Caco-2 (cell line): ENCODE measurements at places on chromosomes 6 and 20. TPM values are rescaled to one million over a fixed set of nuclear protein-coding genes. Genes with fewer than 3 reads are reported as not detected.

The FOXQ1 gene
- total RNA-seq = 170 and 191 TPM in 2 replicates

The ZNF318 gene
- 11.2 and 11.7 TPM in 2 replicates for total RNA-seq

The BTN1A1 gene
- total RNA-seq = 7.3 and 8.3 TPM in 2 replicates

The HCK gene
- total RNA-seq = not detected in 2 replicates

The SUMO4 gene
- total RNA-seq = 1.7 and 2.4 TPM in 2 replicates

The SLC17A1 gene
- total RNA-seq = not detected in 2 replicates

The TMEM244 gene
- total RNA-seq = not detected in 2 replicates

The LAMA2 gene
- 0.02 and 0.05 TPM in 2 replicates for total RNA-seq

The MUCL3 gene
- total RNA-seq = 0.16 TPM in 1 of 2 replicates, not detected in the other

The DZANK1 gene
- total RNA-seq = 8.6 and 9.6 TPM in 2 replicates

The LY6G6F gene
- not detected in 2 replicates for total RNA-seq

The CALHM4 gene
- 1.8 and 3.4 TPM in 2 replicates for total RNA-seq

The IRF4 gene
- not detected in 2 replicates for total RNA-seq

The RUNX2 gene
- not detected in 2 replicates for total RNA-seq

The RBM24 gene
- not detected in 2 replicates for total RNA-seq

The DYNLT2 gene
- 2.4 and 2.6 TPM in 2 replicates for total RNA-seq

The PNLDC1 gene
- total RNA-seq = 0.26 and 0.32 TPM in 2 replicates

The SEL1L2 gene
- total RNA-seq = not detected in 2 replicates

The SLC22A1 gene
- 1.5 and 2.0 TPM in 2 replicates for total RNA-seq

The CENPW gene
- 64.4 and 70.7 TPM in 2 replicates for total RNA-seq

The SLC22A2 gene
- total RNA-seq = 0.19 TPM in 1 of 2 replicates, not detected in the other

The COL11A2 gene
- 1.3 and 1.5 TPM in 2 replicates for total RNA-seq

The BPIFB2 gene
- not detected in 2 replicates for total RNA-seq

The BEND3 gene
- 8.3 and 9.0 TPM in 2 replicates for total RNA-seq

The TNNC2 gene
- total RNA-seq = not detected in 2 replicates

The SAMD10 gene
- 13.4 and 13.6 TPM in 2 replicates for total RNA-seq

The ARG1 gene
- not detected in 2 replicates for total RNA-seq

The ZC2HC1B gene
- total RNA-seq = not detected in 2 replicates

The KCNG1 gene
- total RNA-seq = 1.3 and 1.5 TPM in 2 replicates

The CPNE5 gene
- not detected in 2 replicates for total RNA-seq

The SLC12A5 gene
- total RNA-seq = 0.56 and 1.9 TPM in 2 replicates

The CDH26 gene
- total RNA-seq = 1.2 and 1.5 TPM in 2 replicates

The ACAT2 gene
- total RNA-seq = 122 and 131 TPM in 2 replicates

The TRIM15 gene
- total RNA-seq = 5.2 and 6.9 TPM in 2 replicates

The CCR6 gene
- not detected in 2 replicates for total RNA-seq

The SDHAF4 gene
- total RNA-seq = 8.4 and 10.9 TPM in 2 replicates

The THBD gene
- 0.77 and 1.0 TPM in 2 replicates for total RNA-seq

The PRSS35 gene
- 72.0 and 85.0 TPM in 2 replicates for total RNA-seq

The PPP1R14C gene
- 2.4 and 2.5 TPM in 2 replicates for total RNA-seq

The SLC17A9 gene
- 64.7 and 77.4 TPM in 2 replicates for total RNA-seq

The NSFL1C gene
- 104 and 119 TPM in 2 replicates for total RNA-seq

The TGM3 gene
- total RNA-seq = 0.20 TPM in 1 of 2 replicates, not detected in the other

The HLA-DRB5 gene
- not detected in 2 replicates for total RNA-seq

The KCTD20 gene
- 28.1 and 32.4 TPM in 2 replicates for total RNA-seq

The KCNK17 gene
- not detected in 2 replicates for total RNA-seq

The DOK5 gene
- total RNA-seq = not detected in 2 replicates

The NEURL2 gene
- total RNA-seq = 12.6 TPM in 2 replicates

The HTR1B gene
- not detected in 2 replicates for total RNA-seq

The PACRG gene
- total RNA-seq = not detected in 2 replicates

The NELFE gene
- 75.3 and 82.0 TPM in 2 replicates for total RNA-seq

The PHIP gene
- 31.2 and 32.6 TPM in 2 replicates for total RNA-seq

The VWA7 gene
- 0.61 and 1.5 TPM in 2 replicates for total RNA-seq
